ENCODE measurements at places on chromosomes 6 and 20.

DNA sequence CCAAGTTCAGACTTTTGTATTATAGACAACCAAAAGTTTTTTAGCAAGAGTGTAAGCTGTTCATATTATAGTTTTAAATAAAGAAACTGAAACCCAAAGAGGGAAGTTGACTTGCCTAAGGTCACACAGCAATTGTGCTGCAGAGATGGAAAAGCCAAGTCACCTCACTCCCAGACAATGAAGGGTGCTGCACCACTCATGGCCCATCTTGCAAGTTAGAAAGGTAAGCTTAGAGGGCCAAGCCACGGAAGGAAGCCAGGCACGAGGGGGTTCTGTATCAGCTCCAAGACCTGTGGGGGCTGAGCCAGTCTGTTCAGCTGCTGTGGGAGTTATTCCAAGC lies 860 bp downstream of the DEFB124 start:
- DNase-seq, result no peak

DNA sequence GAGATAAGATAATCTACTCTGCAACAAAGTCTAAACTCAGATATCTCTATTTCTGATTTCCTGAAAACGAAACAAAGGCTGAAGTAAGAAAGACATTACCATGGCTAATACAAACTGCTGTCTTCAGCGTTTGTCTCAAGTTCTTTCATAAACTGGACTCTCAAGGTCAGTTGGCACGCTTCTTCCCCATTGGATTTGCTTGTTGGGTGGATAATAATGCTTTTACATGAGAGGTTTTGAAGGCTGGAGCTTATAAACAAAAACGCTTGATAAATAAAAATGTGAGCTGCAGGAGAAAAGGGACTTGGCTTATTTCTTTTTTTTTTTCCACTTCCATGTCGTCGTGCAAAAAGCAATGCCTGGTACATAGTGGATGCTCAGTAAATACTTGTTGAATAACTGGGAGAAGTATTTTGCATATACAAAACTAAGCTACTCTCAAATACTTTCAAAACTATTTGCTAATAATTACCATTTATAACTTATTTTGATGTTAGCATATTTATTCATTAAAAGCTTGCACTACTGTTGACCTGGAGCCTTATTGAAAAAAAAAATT lies 65.7 kb upstream of the EEF1A1 start:
- no peak for DNase-seq

- no peak for DNase-seq
These were observed 31.5 kb downstream of the HECA start for GRCh38 chr6:139166238-139166955.

DNA sequence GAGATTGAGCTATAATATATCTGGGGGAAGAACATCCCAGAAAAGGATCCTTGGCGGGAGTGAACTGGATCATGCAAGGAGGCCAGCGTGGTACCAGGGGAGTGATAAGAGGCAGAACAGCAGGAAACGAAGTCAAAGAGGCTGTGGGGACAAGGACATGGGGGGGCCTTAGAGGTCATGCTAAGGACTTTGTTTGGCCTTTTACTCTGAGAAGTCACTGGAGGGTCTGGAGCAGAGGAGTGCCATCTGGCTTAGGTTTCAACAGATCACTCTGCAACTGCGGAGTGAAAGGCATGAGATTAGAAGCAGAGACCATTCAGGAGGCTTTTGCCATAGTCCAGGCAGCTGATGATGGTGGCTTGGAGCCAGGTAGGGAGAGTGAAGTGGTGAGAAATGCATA lies 24.3 kb downstream of the MRAP2 start:
- DNase-seq, result no peak

GRCh38 chr20:48381353-48382120 lies 446.3 kb downstream of the PREX1 start:
- no peak for DNase-seq

DNA sequence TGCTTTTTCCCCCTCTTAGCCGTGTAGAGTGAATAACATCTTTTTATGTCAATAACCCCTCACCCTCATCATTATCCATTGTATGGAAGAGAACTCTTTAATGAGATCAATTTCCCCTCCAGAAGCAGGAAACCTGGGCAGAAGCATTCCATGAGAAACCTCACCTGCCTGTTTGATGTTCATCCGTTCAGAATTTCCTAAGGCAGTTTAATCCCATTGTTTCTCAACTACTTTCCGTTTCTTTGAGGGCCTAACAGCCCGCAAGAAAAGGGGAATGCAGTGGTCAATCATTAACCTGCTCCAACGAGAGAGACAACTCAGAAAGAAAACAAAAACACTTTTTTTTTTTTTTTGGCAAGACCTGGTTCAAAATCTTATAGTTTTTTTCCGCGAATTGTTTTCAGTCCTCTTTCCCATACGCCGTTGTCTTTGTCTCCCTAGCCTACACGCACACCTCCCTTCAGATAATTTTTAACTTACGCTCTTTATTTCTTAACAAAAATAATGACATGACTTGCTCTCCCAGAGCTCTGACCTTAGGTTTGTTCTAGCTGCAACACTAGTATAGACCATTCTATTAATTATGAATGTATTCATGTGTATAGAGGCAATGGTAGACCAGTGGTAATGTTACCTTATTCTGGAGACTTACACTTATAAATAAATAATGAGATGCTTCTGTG lies 25.6 kb upstream of the ID4 start:
- no peak for DNase-seq

DNA sequence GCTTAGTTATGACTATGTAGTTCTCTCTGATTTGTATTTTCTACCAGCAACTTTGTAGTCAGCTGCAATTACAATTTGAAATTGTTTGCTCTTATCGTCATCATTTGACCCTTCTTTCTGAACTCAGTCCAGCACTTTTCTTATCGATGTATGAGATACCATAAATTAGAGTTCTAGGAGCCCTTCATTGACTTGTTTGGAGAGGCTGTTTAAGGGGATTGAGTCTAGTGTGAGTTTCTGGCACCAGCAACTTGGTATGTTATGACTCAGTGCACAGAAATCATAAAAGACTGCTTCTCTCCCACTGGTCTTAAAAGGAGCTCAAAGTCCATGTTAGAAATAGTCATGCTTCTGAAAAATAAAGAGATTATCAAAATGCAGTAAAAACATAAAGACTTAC lies 190.3 kb downstream of the TENT5A start:
- DNase-seq, result no peak

DNA sequence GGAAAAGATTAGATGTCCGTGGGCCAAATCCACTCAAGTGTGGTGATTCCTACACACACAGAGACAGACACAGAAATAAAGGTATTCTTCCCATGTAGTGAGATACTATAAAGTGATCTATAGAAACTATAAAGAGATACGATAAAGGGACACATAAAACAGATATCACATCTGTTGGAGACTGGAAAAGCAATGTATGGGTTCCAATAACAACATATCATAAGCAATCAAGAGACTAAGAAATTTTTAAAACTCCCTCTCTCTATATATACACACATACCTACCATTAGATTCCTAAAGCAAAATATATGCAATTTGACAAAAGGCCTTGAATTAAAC lies 5.2 kb downstream of the PPP1R10 start:
- DNase-seq, result no peak

GRCh38 chr6:115551527-115551926 lies 509.2 kb downstream of the FRK start:
- DNase-seq, result no peak

Data from CD4-positive, alpha-beta T cell treated with Interleukin-21 for 1 hour (primary cell).